ENCODE measurements at places on chromosomes 1 and 21.
A peak's percentile ranks its signal among the peaks of the same experiment; 100 is the strongest.

DNA sequence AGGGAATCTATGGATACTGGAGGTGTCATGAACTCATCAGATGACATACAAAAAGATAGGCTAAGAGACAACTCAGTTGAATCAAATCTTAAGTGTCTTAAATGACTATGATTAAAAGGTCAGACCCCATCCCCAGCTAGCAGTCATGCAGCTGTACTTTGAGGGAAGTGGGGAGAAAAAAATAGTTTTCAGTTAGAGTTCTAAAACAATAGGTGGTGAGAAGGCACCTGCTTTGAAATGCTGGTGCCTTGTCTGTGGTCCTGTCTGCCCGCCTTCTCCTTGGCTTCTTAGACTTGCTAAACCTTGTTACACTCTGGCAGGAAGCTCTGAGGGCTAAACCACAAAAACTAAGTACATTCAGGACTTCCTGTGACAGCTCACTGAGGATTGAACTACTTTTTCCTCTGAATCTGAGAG is 15.3 kb downstream of the CD2 start:
- DNase-seq, result peak; percentile 72

DNA sequence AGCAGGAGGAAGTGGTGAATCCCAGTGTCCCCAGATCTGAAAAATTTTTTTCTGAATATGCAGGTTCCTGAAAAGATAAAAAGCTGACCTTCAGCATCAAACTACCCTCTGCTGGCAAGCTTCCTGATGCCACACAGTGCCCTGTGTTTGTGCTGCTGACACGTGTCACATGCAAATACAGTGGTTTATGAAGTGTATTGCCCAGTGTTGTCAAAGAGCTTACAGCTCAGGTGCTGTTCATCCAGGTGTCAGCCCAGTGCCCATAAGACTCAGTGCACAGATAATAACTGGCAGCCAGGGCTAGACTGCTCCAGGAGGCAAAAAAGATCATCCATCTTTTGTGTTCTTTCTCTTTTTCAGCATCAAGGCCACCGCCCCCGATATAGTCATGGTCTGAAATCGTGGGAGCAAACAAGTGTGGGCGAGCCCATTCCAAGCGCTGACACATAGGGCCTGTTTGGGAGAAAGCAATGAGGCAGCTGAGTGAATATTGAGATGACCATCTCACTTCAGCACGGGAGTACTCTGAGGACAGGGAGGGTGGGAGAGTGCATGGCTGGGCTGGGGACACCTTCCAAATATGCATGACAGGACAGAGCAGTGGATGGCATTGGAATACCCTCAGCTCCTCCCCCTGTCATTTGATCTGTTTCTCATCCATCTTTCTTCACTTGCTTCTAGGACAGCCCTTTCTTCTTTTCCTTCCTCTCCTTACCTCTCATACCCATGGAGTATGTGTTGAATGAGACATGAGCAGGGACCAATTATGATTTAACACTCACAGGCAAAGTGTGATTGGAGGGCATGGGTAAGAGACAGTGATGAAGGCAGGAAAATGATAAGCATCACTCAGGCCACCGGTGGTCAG is 6.4 kb upstream of the KCNK1 start:
- no peak for DNase-seq

DNA sequence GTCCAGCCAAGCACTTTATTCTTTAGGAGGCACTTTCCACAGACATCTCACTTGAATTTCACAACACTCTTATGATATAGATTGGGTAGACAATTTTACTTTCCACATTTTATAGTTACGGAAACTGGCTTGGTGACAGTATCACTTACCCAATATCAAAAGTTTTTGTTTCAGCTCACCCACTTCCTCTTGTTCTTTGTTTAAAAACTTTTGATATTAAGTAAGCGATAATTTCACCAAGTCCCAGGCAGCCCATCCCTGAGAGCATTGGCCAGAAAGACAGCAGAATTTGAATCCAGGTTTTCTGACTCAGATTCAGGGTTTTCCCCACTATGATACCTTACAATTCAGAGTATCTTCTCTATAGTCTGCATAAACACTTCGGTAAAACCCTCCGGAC is 60.0 kb downstream of the LRIG2 start:
- DNase-seq, result peak; percentile 29

DNA sequence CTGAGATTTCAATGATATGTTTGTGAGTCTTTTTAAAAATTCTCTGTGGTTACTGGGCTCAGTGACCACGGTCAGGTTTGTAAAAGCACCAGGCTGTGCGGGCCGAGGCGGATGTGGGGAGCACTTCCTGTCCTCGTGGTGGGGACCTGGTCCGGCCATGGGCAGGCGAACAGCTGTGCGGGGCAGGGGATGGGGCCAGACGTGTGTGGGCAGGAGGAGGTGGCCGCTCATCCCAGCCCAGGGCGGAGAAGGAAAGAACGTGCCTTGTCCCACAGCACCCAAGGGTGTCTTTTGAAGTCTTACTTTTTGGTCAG is 5.2 kb upstream of the OXCT2 start:
- no peak for DNase-seq

- no peak for DNase-seq
Observed at GRCh38 chr1:245067257-245067656, 87.5 kb upstream of the KIF26B start.

- DNase-seq, result no peak
Observed at GRCh38 chr1:93652323-93652949, 29.2 kb downstream of the BCAR3 start.

- no peak for DNase-seq
Observed at GRCh38 chr1:211829343-211830054, 1.1 kb downstream of the LPGAT1 start.

DNA sequence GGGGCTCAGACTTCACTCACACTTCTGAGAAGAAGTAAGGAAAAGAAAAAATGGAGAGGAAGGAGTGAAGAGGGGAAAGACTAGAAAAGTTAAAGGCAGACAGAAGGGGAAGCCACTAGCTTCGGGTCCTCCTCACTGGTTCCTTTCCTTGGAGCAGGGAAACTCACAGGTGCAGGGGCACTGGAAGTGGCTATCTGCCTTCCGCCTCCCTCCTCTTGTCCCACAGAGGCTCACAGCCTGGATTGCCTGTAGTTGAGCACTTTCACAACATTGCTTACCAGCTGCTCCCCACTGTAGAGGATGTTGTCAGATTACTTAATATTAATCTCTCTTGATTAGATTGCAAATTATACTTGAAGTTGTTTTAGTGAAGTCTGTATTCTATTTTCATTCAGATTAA is 21.6 kb upstream of the ABCA4 start:
- no peak for DNase-seq
